D341Med (cell line): ENCODE measurements at places on chromosomes 13 and 19.

DNA sequence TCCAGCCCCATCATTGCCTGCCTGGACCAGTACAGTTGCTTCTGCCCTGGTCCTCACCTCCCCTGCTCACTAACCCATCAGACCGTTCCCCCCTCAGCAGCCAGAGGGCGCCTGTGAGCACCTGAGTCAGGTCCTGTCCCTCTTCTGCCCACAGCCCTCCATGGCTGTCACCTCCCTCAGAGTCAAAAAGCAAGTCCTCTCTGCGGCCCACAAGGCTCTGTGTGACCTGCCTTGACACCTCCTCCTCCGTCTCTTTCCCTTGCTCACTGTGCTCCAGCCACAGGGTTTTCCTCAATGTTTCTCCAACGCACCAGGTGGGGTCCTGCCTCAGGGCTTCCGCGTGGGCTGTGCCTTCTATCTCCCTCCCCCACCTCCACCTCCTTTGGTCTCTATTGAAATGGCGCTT is 29.4 kb upstream of the PTPRS start:
- DNase-seq: peak; percentile 76

DNA sequence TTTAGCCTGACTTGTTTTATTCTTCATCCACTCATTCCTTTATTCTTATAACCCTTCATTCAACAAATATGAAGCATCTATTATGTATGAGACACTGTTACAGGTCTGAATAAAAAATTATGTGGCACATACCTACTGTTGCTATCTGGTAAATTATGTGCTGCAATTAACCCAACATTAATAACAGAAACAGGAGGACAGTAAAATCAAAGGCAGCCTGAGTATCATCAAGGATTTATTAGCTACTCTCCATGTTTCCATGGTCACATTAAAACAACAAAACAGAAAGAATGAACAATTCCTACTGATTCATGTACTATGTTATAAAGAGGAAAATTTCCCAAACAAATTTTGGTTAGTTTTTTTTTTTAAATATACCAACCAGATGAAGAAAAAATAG is 43.9 kb downstream of the RAP2A start:
- DNase-seq: no peak

GRCh38 chr19:38068826-38069225 is 155.2 kb downstream of the DPF1 start:
- peak; percentile 80 for DNase-seq

- peak; percentile 98 for DNase-seq
These were observed 6.5 kb upstream of the TLE2 start for GRCh38 chr19:3035542-3036118.

GRCh38 chr13:21673789-21674489 is 3.1 kb downstream of the FGF9 start:
- DNase-seq: peak; percentile 85

- no peak for DNase-seq
These were observed 10.0 kb upstream of the IGFL3 start for GRCh38 chr19:46134527-46134926.

DNA sequence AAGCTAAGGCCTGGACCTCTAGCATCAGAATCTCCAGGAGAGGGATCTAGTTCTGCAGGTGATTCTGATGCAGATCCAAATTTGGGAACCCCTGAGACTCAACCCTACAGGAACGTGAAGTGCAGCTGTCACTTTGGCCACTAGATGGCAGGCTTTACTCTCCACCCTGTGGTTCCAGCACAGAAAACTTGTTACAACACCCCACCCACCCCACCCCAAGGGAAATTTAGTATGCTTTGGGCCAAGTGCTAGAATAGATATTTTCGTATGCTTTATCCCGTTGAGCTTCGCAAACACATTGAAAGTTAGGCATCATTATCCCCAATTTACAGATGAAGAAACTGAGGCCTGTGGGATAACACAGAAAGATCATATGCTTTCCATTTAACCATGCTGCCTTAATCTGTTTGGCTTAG is 232.0 kb downstream of the B3GLCT start:
- peak; percentile 58 for DNase-seq

GRCh38 chr13:41512441-41512840 is 55.1 kb downstream of the RGCC start:
- DNase-seq: no peak

DNA sequence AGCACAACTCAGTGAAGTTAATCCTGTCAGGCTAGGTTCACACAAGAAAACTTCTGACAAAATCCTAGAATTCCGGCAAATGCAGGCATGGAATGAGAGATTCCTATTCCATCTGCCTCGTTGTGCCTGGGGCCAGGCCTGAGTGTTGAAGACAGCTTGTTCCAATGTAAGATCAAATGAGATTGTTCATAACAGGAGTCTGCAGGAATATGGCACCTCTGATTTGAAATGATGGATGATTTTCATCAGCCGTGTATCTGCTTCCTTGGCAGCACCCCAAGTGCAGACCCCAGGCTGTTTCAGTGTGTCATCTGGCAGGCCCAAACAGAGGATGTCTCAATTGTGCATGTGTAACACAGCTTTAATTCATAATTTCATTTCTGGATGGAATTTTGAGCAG is 35.3 kb upstream of the SACS start:
- DNase-seq: no peak

GRCh38 chr19:18742324-18742723 is 48.8 kb downstream of the COMP start:
- DNase-seq: no peak

- no peak for DNase-seq
These were observed 3.2 kb upstream of the VSIG10L start for GRCh38 chr19:51345076-51345620.

DNA sequence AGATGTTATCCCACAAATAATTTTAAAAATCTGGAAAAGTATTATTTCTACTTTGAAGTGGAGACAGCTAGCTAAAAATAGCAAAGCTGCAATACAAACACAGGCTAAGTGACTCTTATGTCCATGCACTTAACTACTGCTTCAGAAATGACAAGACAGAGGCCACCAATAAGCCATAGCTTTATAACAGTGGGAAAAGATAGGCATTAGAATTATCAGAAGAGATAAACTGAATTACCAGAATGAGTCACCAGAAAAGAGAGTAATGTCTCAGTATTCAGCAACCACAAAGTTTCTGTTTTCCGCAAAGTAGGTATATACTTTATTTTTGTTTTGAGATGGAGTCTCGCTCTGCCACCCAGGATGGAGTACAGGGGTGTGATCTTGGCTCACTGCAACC is 17.1 kb downstream of the CLN5 start:
- no peak for DNase-seq

GRCh38 chr13:75137911-75138571 is 343.9 kb downstream of the TBC1D4 start:
- DNase-seq: no peak

GRCh38 chr19:4556597-4557127 is 2.8 kb downstream of the SEMA6B start:
- peak; percentile 83 for DNase-seq

- DNase-seq: no peak
These were observed 234.9 kb downstream of the LMO7 start for GRCh38 chr13:75871059-75871458.

- no peak for DNase-seq
These were observed 19.8 kb downstream of the CAB39L start for GRCh38 chr13:49424011-49424560.

- DNase-seq: no peak
These were observed 5.7 kb upstream of the LYPD3 start for GRCh38 chr19:43471091-43471490.

DNA sequence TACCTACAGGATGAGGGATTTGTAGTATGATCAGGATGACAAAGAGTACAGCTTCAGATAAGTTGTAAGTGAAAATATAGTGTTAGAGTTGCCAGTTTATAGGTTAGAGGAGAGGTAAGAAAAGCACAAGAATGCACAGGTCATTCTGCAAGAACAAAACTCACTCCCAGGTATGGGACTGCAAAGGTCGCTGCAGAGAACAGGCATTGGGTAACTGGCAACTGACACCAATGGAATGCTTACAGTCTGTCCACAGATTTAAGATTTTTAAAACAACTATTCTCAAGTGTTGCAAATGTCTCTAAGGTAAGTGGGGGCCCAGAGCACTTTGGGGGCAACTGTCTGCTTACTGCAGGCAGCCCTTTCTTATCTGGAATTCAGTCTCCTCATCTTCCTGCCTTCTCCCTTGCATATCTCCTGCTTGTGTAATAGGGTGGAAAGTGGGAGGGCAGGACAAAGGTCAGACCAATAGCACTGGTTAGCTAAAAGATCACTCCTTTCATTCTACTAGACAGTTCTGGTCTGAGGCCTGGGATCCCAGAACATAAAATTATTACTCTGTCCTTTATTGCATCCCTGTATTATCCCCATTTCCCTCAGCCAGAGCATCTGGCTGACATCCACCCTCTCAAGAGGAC is 42.3 kb upstream of the ZNF726 start:
- DNase-seq: no peak

DNA sequence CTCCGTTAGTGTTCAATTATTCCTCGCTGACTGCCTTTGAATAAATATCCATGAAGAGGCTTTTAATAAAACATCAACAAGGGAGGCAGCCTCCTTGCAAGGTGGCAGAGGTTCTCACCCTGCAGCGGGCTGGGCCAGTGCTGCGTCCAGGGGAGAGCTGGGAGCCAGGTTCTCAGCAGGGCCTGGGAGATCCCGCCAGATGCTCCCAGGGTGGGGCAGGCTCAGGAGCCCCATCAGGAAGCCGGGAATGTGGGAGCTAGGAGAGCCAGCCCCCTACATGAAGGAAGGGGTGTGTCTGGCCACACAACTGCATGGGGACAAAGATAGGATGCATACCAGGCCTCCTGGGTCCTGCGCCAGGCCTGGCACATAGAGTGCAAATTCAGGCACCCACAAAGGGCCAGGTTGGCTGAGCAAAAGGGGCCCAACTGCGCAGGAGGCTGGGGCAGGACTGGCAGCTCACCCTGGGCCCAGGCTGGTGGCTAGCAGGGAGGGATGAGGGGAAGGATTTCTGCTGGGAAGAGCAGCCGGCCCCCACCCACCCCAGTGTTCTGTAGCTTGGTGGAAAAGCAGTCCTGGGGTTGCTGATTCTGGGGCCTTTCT is 22.8 kb downstream of the VSTM2B start:
- no peak for DNase-seq

- DNase-seq: no peak
These were observed 13.3 kb downstream of the FAM216B start for GRCh38 chr13:42794577-42795275.

DNA sequence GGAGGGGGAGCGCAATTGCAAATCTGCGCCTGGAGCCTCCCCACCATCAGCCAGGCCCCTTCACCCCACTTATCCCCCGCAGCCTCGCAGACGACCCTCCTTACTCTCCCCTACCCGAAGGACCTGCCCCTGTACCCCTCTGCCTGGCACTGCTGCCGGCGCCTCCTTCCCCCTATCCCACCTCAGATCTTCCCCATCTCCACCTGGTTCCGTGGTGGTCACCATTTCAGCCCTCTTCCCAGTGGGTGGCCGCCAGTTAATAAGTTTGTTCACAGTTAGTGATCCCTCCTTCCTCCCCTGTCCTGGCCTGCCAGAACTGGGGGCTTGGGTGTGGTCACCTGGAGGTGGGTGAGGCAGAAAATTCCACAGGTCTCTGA is 397 bp downstream of the SLC44A2 start:
- no peak for DNase-seq

DNA sequence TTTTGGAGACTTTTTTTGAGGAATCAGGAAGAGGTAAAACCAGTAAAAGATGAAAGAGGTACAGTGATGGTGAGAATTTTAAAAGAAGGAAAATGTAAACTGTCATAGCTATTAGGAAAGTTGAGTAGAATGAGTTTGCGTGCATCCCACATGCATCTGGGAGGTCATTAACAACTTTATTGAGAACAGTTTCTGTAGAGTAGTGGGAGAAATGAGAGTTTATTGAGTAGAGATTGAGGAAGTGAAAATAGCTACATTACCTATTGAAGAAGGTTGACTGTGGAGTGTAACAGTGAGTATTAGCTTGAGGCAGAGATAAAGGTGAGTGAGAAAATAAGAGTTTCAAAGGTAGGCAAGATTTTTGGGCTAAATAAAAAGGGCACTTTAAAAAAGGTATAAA is 38.7 kb downstream of the BRCA2 start:
- no peak for DNase-seq

DNA sequence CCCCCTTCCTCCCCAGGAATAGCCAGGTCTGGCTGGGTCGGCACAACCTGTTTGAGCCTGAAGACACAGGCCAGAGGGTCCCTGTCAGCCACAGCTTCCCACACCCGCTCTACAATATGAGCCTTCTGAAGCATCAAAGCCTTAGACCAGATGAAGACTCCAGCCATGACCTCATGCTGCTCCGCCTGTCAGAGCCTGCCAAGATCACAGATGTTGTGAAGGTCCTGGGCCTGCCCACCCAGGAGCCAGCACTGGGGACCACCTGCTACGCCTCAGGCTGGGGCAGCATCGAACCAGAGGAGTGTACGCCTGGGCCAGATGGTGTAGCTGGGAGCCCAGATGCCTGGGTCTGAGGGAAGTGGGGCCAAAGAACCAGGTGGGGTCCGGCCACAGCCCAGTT is 3.2 kb downstream of the KLK2 start:
- DNase-seq: no peak

- DNase-seq: no peak
These were observed 12.9 kb upstream of the RNF113B start for GRCh38 chr13:98189841-98190505.

DNA sequence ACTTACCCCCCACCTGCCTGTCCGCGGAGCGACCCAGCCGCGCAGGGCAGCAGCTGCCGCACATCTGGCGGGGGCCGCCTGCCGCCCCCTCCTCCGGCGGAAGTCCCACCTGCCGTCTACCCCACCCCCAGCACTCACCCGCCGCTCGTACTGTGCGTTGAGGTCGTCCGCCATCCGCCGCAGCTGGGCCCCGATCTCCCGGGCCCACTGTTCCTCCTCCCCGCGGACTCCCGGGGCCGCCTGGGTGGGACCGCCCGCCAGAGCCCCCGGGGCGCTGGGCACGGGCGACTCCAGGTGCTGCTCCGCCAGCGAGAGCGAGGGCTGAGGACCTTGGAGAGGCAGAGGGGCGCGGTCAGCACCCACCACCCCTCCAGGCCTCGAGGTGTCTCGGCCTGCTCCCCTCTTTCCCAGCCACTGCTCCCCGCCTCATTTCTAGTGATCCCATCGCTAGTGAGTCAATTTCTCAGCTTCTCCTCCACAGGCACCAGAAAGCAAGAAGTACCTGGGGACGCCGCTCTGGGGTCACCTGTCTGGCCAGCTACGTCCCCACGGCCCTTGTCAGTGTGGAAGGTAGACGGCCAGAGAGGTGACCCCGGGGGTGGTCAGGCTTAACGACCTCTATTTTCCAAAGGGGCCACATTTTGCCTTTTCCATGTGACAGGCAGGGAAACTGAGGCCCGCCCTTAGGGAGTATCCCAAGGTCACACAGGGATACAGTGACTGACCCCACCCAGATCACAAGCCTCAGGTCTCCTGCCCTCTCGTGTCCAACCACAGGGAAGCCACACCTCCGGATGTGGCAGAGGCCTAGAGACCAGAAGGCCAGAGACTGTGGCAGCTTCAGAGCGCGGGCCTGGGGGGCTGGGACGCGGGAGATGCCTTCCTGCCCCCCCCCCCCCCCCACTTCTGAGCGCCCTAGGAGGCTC is 4.3 kb downstream of the BBC3 start:
- no peak for DNase-seq

DNA sequence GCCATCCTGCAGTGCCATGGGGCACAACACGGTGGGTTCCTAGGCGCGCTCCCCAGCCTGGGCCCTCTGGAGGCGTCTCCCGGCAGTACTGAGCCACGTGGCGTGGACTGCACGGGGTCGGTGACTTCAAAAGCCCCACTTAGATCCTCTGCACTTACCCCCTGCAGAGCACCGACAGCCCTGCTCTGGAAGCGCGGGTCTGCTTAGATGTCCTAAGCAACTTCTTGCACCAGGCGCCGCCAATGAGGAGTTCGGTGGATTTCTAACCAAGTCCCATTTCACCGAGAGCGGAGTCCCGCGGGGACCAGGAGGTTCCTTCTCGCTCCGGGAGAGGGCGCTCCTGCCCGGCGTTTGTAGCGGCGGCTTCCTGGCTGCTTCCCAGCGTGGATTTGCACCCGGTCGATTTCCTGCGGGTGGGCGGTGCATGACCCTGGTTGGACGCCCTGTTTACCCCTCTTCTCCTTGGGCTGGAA is 25.2 kb upstream of the ZNF845 start:
- DNase-seq: peak; percentile 77
